ENCODE measurements at places on chromosomes 5 and 9. TPM values are rescaled to one million over a fixed set of nuclear protein-coding genes. Genes with fewer than 3 reads are reported as not detected.

- DNase-seq, result no peak
Observed at GRCh38 chr9:117276444-117276843, 138.4 kb downstream of the ASTN2 start.

FOXD4L4 gene
- not detected for total RNA-seq

DNA sequence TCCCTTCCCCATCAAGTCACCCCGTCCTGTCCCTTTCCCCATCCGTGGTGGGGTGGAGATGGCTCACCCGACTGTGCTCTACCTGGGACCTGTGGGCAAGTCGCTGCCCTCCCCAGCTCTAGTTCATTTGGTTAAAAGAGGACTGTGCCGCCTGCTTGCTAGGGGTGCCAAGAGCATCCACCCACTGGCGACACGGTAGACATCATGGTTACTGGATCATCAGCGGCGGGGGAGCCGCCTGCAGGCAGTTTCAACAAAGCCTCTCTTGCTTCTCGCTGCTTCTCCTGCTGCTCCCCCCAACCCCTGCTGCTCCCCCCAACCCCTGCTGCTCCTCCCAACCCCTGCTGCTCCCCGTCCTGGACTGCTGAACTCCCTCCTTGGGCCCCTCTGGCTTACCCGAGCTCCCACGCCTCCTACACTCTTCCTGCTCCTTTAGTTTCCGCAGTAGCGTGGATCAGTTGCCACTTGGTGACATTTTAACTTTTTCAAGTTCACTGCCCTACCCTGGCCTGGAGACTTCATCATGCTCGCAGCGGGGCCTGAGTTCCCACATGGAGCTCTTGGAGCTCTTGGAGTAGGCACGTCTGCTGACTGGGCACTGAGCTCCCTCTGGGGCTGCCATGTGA lies 22.0 kb upstream of the SCGB3A1 start:
- no peak for DNase-seq

DNA sequence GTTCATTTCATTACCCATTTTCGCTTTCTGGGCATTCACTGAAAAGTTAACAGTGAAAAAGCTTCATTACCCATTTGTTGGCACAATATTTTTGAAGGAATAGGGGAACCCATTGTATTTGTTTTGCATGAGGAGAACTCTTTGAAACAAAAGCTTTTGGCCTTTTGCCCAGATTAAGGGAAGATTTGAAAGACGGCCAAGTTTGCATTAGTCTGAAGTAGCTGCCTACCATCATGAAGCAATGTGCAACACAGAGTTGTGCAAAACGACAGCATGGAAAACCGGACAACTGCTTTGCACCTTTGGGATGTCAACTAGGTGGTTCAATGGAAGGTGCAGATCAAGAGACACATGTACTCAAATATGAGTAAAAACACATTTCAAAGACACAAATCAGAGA lies 84.9 kb downstream of the TRPM3 start:
- DNase-seq, result no peak

MGAT4B gene
- total RNA-seq, result 116 TPM

IQGAP2 gene
- total RNA-seq, result 66.0 TPM

- no peak for DNase-seq
Observed at GRCh38 chr9:134383148-134383547, 56.9 kb downstream of the RXRA start.

BAAT gene
- not detected for total RNA-seq

DNA sequence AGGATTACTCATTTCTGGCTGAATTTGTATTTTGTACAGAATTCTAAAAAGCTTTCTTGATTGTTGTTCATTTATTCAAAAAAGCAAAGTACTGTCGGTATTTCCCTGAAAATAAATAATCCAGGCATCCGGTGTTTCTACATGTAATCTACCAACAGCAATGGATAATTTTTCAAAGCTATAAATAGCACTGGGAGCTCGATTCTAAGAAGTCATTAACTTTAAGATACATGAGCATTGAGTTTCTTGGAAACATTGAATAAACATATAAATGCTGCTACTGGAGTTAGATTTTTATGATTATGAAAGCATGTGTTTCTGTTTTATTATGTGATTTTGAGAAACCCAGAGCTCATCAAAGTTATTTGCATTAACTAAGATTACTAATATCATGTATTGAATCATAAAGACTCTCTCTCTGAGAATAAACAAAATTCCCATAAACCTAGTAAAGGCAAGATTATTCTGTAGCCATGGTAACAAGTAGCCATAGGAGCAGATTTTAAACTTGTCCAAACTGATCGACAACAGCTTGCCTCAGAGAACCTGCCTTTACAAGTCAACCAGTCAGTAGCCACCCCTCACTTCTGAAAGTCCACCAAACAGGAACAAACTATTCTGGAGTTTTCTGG lies 197.0 kb downstream of the DRD1 start:
- no peak for DNase-seq

DNA sequence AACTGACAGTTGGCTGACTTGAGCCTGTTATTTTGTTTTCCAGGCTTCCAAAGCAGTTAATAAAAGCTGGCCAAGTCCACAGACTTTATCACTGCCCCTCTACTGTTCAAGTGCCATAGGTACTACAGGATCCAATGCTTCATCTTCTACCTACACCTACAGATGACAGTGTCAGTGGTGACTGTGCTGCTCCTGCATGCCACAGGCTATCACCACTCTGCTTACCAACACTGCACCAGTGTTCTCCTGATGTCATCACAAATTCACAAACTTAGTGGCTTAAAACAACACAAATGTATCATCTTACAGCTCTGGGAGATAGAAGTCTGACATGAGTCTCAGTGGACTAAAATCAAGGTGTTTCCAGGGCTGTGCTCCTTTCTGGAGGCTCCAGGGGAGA lies 26.6 kb downstream of the HMGCS1 start:
- no peak for DNase-seq

DNA sequence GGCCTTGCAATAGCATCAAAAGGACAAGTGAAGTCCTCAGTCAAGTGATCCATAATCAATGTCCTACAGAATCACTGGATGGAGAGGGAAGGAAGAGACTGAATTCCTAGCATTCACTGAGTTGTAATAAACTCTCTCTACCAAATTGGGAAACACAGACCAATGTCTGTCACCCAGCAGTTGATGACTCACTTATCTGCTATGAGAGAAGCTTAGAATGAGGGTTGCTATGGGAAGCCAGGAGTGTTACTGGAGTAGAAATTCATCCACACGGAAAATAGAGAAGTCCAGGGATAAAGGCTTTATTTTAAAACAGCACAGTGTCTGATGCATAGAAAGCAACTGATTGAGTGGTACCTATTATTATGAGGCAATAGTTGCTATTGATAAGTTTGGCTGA lies 407.4 kb downstream of the BRINP1 start:
- DNase-seq, result no peak

SUSD3 gene
- 6.2 TPM for total RNA-seq

ARHGEF37 gene
- total RNA-seq, result 1.8 TPM

DNA sequence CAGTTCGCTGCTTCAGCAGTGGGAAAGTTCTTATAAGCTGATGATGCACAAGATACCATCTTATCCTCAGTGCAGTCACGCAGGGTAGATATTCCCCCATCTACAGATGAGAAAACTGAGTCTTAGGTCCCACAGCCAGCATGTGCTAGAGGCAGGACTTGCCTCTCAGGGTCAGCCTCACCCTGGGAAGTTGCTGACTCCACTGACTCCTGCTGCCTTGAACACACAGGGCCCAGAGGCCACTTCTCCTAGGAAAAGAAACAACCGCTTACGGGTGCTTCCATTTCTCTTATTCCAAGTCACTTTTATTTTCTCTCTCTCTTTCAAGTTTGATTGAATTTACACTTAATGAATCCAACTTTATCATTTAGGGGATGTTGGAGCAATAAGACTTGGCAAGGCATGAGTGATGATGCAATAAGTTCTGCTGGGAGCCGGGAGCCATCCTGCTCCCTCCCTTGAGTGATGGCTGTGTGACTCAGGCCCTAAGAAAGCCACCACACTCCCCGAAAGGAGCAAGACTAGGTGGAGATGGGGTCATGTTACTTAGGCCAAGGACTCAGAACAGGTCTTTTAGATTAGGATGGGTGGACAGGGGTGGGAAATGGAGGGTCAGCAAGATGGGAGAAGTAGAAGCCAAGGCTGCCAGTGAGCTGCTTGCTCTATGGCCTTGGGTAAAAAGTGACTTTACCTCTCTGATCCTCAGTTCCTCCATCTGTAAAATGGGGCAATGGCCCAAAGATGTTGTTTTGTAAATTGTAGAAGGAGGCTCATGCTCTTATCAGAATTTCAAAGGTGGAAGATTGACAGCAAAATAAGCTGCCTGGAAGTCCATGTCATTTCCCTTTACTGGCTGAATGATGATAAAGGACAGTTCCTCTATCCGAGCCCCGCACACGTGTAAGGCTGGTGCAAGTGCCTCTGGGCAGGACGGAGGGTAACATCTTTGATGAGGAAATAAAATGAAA lies 67.4 kb upstream of the ZNF618 start:
- DNase-seq, result peak; percentile 42

- no peak for DNase-seq
Observed at GRCh38 chr5:89343666-89344065, 460.7 kb upstream of the MEF2C start.

GRCh38 chr5:169970339-169970738 lies 10.0 kb downstream of the INSYN2B start:
- no peak for DNase-seq

DNA sequence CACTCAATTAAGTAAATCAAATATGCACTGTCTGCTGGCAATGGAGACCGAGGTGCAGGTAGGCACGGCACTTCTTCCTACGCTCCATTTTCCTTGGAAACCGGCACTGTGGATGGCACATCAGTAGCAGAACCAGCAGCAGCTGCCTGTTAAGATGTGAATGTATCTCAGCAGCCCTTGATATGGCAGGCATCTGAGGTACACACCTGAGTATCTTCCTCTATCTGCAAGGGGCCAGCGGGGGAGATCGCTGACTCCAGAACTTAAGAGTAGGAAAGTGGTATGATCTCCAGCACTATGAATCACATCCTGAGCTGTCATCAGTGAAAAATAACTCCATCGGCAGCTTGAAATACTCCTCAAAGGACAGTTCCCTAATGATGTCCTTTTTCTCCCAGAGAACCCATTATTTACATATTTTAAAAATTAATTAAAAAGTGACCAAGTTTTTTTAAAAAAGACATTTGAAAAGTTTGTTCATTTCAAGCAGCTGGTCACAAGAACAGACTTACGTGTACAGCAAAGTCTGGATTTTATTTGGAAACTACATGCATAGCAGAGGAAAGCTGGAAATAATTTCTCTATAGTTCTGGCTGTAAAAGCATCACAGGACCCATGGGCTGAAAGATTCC lies 97.1 kb downstream of the ADAMTS12 start:
- no peak for DNase-seq

DNA sequence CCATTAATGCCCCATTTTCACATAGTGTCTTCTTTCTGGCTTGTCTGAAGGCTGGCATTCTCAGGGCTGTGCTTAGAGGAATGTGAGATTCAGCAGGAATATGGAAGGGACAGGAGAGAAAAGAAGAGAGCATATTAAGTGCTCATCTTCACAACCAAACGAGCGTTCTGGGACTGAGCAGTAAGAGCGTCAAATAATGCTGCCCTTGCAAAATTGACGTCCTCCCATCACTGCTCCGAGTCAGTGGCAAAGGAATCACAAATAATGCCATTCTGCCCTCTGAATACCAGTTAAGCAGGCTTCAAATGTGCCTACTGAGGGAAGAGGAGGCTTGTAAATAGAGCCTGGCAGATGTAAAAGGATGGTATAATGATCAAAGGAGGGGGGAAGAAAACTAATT lies 351.2 kb downstream of the EBF1 start:
- no peak for DNase-seq

- no peak for DNase-seq
Observed at GRCh38 chr5:172920447-172920849, 38.8 kb upstream of the RPL26L1 start.

EGFL7 gene
- 39.8 TPM for total RNA-seq
